ENCODE measurements at places on chromosomes 3 and 15.

- DNase-seq = no peak
These were observed 67.3 kb downstream of the HMCES start for GRCh38 chr3:129345971-129346370.

- no peak for DNase-seq
These were observed 250.9 kb upstream of the CFAP20DC start for GRCh38 chr3:59300733-59301132.

DNA sequence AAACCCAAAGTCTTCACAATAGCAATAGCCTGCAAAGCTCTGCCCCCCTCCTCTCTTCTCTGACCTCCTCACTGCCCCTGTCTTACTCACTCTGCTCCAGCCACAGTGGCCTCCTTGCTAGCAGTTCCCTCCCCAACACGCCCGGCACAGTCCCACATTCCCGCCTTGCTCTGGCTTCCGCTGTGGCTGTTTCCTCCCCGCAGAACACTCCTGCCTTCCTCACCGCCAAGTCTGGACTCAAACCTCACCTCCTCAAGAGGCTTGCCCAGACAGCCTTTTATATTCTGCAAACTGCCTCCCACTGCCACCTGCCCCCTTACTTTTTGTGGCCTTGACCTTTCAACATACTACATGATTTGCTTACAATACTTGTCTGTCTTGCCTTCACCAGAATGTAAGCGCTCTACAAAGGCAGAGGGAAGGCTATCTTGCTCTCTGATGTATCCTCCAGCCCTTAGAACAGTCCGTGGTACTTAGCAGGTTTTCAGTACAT, 406 bp upstream of the MPI start:
- DNase-seq = no peak

- DNase-seq = no peak
These were observed 84.3 kb downstream of the MECOM start for GRCh38 chr3:169579116-169579710.

DNA sequence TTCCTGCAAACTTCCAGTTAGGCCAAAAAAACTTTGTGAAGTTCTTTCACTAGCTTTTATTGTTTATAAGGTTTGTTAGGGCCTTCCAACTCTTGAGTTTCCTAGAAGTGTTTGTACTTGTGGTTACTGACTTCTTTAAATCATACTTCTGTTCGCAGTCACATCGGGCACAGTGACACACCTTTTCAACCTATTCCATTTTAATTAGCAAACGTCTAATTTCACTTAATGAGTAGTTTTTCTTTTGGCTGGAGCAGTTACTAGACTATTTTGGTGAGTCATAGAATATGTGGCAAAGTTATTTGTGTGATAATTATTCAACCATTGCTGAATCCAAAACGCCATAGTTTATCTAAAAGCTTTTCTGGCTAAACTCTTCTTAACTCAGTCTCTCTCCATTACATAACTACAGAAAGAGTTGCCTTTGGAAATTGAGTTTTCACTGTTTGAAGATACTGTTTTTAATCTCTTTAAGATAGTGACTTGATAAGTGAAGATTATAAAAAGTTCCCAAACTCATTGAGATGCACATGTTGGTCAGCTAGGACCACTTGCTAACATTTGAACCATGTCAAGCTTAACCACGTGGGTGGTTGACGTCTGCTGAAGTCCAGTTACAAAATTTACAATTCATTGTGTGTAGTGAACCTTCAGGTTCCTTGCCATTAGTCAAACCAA, 21.5 kb downstream of the CNOT10 start:
- no peak for DNase-seq

DNA sequence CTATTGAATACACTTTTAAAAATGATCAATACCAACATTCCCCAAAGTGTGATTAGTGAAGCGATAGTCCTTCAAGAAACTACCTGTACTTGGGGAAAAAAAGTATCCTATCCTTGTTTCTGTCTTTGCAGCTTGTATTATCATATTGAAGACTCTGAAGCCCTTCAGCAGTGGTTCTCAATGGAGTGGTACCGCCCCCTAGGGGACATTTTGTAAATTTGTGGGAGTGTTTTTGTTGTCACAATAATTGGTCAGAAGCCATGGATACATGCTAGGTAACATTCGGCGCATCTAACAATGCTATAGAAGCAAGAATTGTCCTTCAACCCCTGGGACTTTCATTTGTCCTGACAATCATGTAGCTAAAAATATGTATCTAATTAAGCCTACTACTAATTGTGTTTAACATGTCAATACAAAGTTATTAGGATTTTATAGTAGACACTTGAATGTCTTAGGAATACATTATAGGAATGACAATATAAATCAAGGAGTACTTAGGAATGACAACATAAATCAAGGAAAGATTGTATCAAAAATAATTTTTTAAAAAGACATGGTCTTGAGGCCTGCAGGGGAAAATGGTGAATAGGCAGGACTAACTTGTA, 53.7 kb downstream of the NMD3 start:
- peak; percentile 13 for DNase-seq

DNA sequence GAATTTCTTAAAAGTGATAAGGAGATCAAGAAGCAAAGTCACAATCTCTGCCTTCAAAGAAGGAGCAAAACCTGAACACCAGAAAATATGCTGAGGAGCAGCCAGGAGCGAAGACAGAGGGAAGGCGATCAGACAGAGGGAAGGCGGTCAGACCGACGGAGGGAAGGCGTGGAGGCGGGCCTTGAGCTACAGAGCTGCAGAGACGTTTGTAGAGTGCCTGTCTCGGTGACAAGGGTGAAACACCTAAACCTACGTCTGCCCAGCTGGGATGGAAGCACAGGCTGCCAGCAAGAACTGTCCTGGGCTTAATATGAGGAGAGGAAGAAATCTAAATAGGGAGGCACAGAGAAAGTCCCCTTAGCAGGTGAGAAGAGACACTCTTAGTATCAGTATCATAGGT, 476.0 kb downstream of the OCA2 start:
- DNase-seq = no peak

DNA sequence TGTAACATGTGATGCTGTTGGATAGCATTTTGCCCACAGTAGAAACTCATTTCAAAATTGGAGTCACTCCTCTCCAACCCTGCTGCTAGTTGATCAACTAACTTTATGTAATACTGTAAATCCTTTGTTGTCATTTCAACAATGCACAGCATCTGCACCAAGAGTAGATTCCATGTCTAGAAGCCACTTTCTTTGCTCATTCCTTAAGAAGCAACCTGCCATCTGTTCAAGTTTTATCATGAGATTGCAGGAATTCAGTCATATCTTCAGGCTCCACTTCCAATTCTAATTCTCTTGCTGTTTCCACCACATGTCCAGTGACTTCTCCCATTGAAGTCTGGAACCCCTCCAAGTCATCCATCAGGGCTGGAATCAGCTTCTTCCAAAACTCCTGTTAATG, 42.9 kb downstream of the AKAP13 start:
- DNase-seq = no peak

GRCh38 chr3:115099986-115100571, 47.0 kb downstream of the ZBTB20 start:
- peak; percentile 69 for DNase-seq

DNA sequence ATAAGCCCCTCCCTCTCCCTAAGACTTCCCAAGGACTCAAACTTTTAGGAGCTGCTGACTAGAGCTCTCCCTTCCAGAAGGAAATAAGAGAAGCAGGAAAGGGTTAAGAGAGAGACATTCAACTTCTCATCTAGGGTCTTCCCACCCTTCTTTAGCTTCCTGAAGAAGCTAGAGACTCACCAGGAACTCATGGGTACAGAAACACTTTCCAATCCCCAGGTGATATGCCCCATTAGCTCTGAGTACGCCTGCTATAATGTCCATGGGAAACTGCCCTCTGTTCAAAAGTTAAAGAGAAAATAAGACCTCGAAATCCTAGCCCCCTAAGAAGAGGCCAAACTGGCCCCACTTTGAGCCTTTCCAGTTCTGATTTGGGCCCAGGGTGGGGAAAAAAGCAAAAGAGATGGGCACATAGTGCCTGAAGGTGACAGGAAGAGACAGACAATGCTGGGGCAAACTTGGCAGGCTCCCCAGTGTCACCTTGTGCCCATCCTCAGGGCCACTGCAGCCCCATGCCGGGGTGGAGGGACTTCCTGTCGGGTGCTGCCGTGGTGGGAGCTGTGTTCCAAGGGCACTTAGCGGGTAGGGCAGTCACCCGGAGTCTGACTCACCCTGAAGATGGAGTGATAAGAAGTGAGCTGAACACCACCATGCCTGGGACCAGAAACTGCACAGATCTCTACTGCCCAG, 29.5 kb downstream of the CCDC12 start:
- no peak for DNase-seq

DNA sequence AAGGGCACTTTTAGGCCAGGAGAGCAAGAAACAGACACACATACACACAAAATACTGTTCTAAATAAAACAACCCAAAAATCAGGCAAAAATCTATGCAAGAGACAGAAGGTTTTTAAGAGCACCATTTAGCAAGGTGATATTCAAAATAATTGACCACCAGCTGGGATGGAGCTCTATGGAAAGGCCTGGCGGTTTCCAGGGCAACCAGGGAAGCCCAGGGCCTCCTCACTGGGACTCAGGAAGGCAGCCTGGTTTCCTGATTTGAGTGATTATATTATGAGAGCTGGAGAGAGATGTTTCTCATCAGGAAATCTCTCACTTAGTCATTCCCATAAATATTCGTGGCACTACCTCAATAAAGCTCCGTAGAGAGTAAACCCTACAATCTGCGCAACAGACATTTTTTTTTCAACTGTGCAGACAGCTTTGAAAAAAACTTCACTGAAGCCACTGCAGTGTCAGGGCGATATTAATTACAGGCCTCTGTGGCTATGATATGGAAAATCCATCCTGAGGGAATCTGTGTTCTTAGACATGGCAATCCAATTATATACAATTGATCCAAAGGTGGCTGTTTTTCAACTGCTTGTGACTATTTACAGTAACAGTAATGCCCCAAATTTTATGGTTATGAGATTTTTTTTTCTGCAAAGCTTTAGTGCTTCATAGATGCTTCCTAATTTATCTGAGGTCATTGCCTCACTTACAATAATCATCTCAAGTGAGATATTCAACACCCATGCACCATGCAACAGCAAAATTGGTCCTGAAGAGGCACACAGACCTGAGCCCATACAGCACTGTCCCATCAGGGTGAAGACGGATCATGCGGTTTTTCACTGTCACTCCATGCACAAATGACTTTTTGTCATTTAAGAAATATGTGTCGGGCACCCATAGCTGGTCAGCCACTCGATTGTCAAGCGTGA, 152.1 kb downstream of the GABRB3 start:
- no peak for DNase-seq

GRCh38 chr3:186570941-186571643, 572 bp downstream of the DNAJB11 start:
- DNase-seq = no peak

DNA sequence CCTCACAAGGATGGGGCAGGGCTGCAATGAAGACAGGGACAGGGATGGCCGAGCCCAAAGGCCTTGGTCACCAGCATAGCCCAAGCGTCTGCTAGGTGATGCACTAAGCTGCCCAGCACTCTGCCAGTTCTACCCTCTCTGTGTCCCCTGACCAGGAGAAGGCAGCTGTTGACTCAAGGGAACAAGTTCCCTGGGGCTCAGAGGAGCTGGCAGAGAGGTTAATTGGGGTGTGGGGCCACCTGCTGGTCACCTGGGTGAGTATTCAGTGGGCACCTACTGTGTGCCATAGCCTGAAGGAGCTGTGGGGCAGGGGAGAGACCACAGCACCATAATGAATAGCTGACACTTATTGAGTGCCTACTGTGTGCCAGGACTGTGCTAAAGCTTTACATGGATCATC, 22.0 kb upstream of the DOCK3 start:
- DNase-seq = peak; percentile 39

- no peak for DNase-seq
These were observed 699.9 kb upstream of the ZNF385D start for GRCh38 chr3:22450786-22451400.

- no peak for DNase-seq
These were observed 281.1 kb upstream of the PROK2 start for GRCh38 chr3:72065872-72066641.

- DNase-seq = no peak
These were observed 85.5 kb downstream of the B3GNT5 start for GRCh38 chr3:183338520-183338919.

GRCh38 chr15:99923711-99924110, 190.5 kb upstream of the LYSMD4 start:
- DNase-seq = no peak

DNA sequence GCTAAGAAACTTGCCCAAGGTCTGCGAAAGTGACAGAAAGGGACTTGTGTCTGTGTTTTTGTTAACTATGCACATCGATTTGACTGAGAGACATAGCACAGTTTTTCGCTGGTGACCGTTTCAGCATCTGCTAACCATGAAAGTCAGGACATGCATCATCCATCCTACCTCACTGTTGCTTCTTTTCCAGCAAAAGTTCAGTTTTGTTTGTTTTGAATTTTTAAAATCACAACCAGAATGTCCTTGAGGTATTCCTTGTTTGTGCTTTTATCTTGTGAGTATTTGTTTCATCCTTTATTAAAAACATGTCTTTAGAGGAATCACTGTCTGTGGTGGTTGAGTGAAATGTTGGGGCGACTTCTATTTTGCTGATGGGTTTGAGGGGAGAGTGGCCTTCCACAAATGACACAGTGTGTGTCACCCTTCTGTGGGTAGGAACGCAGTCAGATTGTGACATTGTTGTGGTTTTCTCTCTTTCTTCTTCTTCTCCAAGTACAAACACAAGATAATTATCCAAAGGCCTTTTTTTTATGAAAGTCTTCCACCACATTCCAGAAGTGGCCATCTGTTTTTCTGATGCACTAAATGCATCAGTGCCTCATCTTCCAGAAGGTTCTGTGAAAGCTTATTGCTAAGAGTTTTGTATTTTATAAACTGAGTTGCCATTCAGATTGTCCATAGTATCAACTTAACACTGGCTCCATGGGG, 214.4 kb upstream of the NR2E3 start:
- DNase-seq = no peak

GRCh38 chr15:101384276-101384675, 89.2 kb upstream of the SNRPA1 start:
- DNase-seq = no peak

DNA sequence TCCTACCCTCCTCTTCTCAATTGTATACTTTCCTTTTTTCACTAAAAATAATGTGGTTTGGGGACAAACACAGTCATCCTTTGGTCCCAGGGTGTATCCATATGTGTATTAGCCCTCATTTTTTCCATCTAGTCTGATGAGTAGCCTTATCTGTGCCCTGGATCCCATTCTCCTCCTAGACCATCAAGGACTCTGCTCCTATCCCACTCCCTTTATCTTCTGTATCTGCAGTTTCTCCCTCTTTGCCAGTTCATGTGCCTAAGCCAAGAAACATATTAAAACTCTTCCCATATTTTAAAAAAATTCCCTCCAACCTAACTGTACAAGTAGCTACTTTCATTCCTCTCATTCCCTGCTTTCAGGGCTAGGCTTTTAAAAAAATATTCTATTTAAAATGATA, 25.2 kb downstream of the CCDC14 start:
- DNase-seq = no peak

- DNase-seq = no peak
These were observed 16.6 kb upstream of the SLC12A8 start for GRCh38 chr3:125229168-125229567.

GRCh38 chr3:196691386-196691785, 20.7 kb downstream of the CEP19 start:
- no peak for DNase-seq

GRCh38 chr3:179828738-179829137, 175.9 kb downstream of the USP13 start:
- DNase-seq = no peak

All from naive thymus-derived CD4-positive, alpha-beta T cell (primary cell).